SJCRH30 (cell line): ENCODE measurements at places on chromosomes 16 and 17.

DNA sequence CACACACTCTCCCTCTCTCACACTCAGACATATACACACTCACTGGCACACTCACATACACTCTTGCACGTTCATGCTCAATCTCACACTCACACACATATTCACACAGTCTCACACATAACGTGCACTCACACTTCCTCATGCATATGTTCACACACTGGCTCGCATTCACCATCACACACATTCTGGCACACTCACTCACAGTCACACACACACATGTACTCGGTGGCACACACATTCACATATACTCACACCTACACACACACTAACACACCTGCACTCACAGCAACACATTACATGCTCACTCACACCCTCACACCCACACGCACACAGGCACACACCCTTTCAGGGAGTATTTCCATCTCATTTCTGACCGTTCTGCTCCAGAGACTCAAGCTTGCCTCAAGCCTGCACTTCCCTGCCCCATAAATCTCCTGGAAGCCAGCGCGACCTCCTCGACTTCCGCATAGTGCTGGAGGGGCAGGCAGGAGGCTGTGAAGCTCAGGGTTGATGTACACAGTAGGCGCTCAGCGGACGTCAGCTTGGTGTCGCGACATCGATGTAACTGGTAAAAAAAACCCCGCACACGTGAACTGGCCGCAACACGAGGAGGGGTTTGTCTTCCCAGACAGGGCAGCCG, 66.7 kb upstream of the FOXF1 start:
- DNase-seq = no peak

- DNase-seq = no peak
These were observed 144.0 kb downstream of the MYO1D start for GRCh38 chr17:32732900-32733299.

DNA sequence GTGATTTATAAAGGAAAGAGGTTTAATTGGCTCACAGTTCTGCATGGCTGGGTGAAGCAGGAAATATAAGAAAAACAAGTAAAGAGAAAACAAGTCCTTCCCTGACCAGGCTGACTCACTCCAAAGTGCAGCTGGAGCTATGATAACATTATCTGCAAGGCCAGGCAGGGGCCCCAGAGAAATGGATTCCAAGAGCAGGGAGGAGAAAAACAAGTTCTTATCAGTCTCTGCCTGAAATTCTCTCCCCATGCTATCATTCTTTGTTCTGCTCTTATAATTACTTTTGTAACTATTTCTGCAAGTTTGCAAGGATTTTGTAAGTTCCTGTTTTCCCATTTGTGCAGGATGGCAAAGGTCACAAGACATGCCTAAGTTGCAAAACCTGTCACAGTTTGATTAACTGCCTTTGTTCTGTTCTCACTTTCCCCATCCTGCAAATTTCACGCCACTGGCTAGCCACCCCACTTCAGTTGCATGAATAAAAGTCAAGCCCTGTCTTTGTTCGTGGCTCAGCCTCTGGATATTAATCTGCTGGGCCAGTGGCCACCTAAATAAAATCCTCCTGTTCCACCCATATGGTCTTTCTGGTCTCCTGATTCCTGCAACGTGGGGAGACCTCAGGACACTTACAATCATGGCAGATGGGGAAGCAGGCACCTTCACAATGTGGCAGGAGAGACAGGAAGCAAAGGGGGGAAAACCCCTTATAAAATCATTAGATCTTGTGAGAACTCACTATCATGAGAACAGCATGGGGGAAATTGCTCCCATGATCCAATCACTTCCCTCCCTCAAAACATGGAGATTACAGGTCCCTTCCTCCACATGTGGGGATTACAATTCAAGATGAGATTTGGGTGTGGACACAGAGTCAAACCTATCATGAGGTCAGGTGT, 13.1 kb downstream of the ABCA9 start:
- DNase-seq = no peak

GRCh38 chr17:48718761-48719641, 3.3 kb downstream of the PRAC1 start:
- DNase-seq = no peak

DNA sequence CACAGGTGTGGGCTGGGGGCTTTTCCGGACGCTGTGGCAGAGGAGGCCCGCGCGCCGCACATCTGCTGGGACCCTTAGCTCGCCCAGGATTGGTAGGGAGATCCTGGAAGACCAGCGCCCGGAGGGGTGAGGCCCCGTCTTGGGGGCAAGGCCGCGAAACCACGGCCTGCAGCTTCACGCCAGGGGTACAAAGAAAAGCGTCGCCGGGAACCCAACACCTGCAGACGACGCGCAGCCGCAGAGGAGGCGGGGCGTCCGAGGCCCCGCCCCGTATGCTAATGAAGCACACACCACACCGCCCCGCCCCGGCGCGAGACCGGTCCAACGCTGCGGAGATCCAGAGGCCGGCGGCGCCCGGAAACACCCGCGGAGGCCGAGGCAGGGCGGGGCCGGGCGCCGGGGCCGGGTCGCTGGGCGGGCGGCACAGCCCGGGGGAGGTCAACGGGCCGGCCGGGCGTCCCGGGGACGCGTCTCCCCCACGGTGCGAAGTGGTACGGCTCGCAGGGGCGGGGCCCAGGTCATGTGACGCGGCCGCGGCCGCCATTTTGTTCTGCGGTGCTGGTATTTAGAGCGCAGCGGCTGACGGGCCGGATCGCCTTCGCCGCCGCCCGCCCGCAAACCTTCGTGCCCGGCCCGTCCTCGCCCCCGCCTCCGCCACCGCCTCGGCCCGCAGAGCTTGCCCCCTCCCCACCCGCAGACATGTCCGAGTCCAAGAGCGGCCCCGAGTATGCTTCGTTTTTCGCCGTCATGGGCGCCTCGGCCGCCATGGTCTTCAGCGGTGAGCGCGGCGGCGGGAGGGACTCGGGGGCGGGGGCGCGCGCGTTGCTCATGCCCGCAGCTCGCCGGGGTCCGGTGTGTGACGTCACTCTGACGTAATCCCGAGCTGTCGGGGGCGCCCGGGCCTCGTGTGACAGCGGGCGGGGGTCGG, at the start of gene ATP6V0C:
TSS of gene ATP6V0C (plus strand) at position 548 of the 928 bp plus-strand sequence. CDS start at position 700, 152 bp downstream.
- DNase-seq = peak; percentile 87
